ENCODE measurements at places on chromosomes 1 and 21.

DNA sequence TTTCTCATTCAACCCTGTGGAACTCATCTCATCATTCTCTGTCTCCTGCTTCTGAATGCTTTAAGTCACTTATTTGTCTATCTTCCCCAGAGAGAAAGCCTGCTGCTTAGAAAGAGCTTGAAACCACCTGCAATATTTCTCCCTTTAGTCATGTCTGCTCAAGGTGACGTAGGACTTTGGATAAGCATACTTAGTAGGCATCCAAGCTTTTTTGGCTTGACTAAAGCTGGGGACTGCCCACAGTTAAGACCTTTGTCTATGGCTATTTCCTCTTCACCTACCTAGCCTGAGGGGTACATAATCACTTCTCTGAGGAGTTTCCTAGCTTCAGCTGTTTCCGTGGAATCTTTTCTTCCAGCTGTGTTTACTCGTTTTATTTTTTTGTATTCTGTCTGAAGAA lies 665.8 kb upstream of the CAMK1G start:
- DNase-seq: no peak

- DNase-seq: no peak
These were observed 92.3 kb downstream of the COQ8A start for GRCh38 chr1:227032396-227032795.

GRCh38 chr1:15992187-15992553 lies 11.9 kb upstream of the SRARP start:
- DNase-seq: no peak

- no peak for DNase-seq
These were observed 327.2 kb downstream of the PTPRU start for GRCh38 chr1:29563571-29563970.

DNA sequence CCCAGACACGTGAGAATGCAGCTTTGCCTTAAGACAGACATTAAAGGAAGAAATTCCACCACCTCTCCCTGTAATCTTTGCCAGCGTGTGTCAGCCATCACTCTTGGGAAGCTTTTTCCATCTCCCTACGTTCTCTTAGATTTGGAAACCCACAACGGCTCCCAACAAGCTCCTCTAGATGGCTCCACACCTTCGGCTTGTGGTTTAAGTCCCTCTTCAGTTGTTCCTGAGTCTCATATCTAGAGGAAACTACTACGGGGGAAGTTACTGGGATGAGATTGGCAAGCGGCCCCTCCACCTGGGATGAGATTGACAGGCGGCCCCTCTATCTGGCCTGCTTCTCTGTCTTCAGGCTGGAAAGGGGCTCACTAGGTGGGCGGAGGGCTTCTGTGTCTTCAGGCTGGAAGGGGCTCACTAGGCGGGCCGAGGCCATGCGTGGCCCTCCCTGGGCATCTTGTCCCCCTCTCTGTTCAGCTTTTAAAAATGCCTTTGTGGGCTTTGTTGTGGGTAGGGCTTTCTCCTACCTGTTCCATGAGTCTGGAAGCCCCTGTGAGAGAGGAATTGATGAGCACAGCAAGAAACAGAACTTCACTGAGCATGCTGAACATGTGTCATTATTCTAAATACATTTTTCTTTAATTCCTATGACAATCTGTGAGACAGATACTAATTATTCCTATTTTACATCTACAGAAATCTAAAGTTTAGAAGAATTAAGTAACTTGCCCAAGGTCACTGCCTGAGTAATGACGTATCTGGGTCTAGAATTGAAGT lies 670.5 kb downstream of the KIF26B start:
- DNase-seq: no peak

GRCh38 chr1:173099166-173099565 lies 48.4 kb upstream of the TNFSF18 start:
- DNase-seq: no peak

DNA sequence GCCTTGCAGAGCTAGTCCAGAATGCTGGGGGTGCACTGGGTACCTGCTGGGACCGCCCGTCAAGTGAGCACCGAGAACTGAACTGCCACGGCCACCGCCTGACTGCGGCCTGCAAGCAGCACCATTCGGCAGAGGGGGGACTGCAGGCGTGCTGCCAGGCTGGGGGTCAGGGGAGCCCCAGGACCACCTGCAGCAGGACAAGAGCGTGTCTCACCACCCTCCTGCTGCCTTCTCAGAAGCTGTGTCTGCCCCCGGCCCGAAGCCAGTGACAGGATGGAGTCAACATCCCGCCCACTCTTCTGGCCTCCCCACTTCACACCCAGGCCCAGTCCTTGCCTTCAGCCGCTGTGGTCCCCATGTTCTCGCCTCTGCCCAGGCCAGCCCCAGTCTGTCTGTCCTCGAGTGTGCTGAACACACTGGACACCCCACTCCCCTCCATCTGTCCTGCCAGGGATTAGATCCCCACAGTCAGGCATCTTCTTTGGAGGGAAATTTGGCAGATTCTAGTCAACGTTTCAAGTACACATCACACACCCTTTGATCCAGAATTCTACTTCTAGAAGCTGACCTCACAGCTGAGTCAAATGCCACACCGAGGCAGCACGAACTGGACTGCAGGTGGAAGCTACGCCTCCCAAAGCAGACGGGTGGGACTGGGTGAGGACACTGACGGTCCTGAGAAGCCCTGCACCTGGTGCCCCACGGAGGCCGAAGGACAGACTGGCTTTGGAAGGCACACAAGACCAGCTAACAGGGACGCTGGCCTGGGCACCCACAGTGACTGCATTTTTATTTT lies 26.0 kb downstream of the PTTG1IP start:
- DNase-seq: no peak

DNA sequence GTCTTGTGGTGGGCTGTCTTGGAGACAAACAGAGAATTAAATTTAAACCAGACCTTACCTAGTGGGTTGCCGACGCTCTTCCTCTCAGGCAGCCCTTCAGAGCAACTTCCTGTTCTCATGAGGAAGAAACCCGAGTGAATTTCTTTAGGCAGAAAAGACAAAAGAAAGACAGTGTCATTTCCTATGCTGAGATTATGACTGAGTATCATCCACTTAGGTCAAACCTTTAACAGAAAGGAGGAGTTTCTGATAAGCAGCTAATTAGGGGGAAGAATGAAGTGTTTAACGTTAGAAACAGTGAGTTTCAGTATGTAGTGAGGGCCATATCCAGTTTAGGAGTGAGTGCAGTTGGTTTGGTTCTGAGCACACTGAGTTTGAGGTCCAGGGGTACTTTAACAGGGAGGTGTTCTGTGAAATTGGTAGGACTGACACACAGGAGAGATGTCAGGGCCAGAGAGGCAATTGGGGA lies 38.7 kb downstream of the FASLG start:
- no peak for DNase-seq
